ENCODE measurements at places on chromosomes 2 and 18.

DNA sequence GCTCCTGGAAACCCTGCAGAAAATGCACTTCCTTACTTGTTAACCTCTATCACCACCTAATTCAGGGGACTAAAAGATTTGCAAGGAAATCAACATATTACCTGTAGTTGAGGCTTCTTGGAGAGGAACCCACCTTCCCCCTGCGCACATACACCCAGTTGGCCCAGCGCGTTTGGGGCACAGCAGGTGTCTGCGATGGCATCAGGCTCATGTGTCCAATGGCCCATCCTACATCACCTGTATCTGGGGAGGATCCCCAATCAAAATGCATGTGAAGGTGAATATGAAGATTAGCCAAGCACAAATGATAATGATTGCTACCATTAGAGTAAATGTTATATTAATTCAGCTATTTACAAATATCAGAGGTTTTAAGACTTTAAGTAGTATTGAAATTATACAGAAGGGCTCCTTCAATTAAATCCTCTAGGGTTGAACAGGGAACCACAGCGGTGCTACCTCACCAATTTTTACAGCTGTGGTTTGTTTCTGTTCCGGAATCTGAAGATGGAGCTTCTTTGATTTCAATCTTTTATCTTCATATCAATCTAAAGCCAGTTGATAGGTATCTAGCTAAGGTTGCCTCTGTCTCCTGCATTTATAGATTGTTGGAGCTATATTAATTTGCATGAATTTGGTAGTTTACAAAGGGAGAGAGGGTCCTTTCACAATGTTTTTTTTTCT lies 486.0 kb downstream of the RNF144A start:
- no peak for DNase-seq

- no peak for DNase-seq
These were observed 40.6 kb downstream of the KIAA2012 start for GRCh38 chr2:202113571-202114142.

DNA sequence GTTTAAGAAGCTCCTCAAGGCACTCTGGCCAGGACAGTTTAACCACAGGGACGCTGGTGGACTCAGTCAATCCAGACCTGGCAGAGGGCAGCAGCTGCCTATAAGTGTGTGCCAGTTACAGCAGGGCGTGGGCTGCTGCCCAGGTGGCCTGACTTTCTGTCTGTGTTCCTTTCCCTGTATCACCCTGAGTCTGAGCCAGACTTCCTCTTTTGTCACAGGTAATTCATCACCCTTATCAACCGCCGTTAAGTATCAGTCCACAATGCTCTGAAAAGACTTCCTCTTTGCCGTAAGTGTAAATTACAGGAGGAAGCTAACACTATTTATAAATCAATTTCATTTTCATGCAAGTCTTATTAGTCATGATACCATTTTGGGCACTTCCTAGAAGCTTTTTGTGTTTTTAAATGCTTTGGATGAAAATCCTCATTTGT lies 7.0 kb downstream of the LPIN1 start:
- DNase-seq: no peak

DNA sequence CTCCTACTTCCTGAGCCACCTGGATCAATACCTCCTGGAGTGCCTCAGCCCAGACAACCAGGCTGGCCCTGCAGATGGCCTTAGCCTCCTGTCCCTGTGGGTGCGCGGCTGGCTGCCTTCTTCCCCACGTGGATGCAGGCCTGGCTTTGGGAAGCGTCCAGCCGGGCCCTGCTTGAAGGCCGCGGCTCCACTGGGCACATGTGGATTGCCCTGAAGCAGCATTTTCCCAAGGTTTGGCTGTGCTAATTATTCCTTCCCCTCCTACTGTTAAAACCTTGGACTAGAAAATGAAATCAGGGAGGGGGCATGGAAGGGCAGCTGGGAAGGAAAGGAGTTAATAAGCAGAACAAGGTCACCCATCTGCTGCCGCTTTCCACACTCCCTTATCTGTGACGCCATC lies 143.0 kb upstream of the GATA6 start:
- DNase-seq: no peak

DNA sequence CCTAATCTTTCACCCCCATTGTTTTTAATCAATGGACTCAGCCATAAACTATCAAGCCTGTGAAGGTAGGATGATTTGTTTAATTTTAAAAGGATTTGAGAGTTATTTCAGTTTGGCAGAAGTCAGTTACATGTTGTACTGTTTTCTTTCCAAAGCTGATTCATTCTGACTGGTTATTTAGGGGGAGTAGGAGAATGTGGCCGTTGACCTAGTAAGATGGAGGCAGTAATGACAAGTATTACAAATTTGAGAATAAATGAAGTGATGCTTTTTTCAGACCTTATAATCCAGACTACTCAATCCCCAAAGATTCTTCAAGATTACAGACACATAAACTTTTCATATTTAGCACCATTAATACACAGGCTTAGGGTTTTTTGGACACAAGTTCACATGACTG lies 4.3 kb downstream of the EPHA4 start:
- no peak for DNase-seq
